Activated T-helper 1 cell treated with Interleukin-2 at 50 U/mL for 16 hours (primary cell): ENCODE measurements at places on chromosomes 5 and 9.

GRCh38 chr5:31767335-31768031, 128.6 kb downstream of the PDZD2 start:
- no peak for DNase-seq

GRCh38 chr9:112601636-112602035, 115.0 kb downstream of the KIAA1958 start:
- DNase-seq, result no peak

DNA sequence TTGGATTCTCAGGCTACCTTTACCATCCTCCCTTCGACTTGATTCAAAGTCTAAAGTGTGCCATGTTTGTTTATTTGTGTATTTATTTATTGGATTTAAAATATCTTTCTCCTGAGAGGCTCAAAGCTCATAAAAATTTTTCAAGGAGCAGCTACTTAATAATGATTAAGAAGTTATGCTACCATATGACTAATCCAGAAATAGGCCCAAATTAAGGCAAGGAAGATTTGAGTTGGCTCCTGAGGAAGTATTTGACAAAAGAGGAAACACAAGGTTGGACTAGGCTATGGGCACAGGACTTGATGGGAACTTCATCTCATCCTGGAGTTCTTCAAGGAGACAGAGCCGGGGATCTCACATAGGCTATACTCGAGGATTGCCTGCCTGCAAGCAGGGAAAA, 22.4 kb upstream of the PPP2CA start:
- DNase-seq, result no peak

GRCh38 chr5:30690931-30691330, 502.6 kb upstream of the CDH6 start:
- DNase-seq, result no peak

- DNase-seq, result no peak
These were observed 34.6 kb downstream of the HABP4 start for GRCh38 chr9:96484521-96484931.

DNA sequence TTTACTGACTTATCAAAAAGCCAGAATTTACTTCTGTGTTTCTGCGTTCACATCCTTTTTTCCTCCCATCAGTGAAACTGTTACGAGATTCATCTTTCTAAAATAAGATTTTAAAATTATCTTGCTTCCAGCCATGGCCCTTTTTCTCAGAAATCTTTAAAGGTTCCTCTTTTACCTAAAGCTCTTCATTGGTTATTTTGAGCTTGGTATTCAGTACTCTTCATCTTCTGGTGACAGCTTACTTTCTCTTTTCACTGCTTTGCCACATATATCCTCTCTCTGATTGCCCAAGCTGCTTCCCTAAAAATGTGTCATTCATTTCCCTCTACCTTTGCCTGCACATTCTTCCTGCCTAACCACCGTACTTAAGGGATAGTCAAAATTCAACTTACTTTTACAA, 32.3 kb downstream of the TGFBR1 start:
- DNase-seq, result no peak

DNA sequence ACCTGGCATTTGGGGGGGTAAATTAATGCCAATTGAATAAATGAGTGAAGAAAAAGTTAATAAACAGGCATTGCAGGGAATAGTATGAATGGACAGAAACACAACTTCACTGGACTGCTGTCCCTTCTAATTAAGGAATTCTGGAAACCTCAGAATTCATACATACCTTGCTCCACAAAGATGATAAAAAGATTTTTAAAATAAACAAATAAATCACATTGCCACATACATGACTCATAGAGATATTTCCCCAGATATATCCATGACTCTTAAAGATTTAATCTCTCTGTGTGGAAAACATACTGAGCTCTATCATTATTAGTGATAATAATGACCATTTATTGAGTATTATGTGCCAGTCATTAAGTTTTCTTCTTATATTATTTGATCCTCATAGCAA, 469.0 kb upstream of the MEF2C start:
- no peak for DNase-seq

DNA sequence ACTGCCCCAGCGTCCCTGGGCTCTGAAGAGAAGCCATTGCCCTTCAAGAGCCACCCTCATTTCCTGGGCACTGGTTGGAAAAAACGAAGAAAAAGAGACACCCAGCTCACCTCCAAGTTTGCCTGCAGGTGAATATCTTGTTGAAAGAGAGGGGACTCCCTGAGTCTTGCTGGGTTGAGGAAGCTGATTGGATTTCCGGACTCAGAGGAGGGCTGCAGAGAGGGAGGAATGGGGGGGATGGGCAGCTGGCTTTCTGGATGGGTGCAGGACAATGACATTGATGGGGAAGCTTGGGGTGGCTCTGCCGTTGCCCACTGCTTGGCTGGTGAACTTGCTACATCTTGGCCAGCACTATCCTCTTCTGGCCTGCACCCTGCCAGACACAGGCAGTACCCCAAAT, 31.0 kb upstream of the IER5L start:
- no peak for DNase-seq

- no peak for DNase-seq
These were observed 90.5 kb upstream of the GDNF start for GRCh38 chr5:37930350-37930749.

GRCh38 chr5:64792469-64792868, 23.7 kb downstream of the CWC27 start:
- DNase-seq, result no peak

DNA sequence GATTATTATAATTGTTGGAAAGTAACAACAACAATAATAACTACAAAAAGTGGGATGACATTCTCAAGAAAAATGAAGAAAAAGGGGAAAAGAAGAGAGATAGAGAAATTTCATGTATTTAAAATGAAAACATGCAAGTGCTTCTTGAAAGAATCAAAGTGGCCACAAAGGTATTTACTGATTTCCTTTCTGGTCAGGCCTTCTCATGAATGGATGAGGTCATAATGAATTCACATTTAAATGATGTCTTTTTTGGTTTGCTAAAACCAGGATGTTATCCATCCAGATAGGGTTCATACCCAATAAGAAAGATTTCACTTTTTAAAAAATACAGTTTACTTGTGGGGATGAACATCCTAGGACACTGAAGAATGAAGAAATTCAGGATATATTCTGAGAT, 446.4 kb upstream of the PTGER4 start:
- no peak for DNase-seq

GRCh38 chr9:71920456-71921189, 9.2 kb downstream of the C9orf85 start:
- no peak for DNase-seq

- no peak for DNase-seq
These were observed 125.8 kb downstream of the GALNT10 start for GRCh38 chr5:154316223-154316935.

DNA sequence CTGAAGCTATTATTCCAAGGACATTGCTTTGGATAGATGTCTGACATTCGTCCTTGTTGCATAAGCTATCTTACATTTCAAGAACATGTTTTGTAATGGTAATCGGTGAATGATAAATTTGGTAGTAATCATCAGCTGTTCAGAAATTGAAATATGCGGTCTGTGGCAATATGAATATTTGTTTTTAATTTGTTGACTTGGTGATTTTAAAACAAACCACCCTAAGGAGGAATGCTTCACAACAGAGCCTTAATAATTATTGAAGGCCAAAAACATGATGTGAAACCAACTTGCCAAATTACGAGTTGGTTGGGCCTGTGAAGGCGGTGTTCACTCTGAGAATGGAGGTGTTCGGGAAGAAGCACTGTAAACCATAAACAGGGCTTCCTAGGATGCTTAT, 149.7 kb upstream of the TUT7 start:
- no peak for DNase-seq

DNA sequence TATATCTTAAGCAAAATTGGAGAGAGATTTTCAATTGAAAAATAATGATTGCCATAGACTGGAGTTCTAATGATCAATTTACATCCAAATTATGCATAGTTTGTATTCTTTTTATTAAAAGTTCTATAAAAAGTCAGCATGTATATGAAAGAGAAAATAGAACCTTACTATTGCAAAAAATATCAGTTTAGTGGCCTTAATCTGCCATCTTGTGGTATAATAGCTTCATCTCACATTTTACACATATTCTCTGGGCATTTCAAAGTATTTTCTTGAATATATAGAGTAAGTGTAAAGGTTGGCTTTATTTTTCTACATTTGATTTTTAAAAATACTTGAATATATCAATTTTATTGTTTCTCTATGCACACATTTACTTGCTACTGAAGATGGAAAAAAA, 1858.6 kb upstream of the CDH9 start:
- DNase-seq, result no peak

GRCh38 chr9:92524881-92525280, 10.9 kb downstream of the ECM2 start:
- DNase-seq, result no peak

- no peak for DNase-seq
These were observed 121.1 kb downstream of the DMXL1 start for GRCh38 chr5:119191944-119192343.

GRCh38 chr5:174721530-174722432, 2.6 kb upstream of the MSX2 start:
- DNase-seq, result no peak

DNA sequence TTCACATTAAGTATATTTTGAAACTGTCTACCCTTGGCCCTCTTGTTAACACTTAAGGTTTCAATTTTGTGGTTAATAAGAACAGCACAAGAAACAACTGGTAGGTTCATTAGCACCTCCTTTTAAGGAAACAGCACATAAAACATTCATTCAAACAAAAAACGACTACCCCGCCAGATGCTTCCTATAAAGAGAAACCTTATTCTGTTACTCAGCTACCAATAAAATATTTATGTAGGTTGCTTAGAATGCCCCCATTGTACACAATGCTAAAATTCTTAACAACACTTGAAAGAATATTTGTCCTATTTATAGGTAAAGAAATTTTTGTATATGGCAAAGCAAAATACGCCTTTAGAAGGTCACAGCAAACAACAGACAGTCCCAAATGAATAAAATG, 23.2 kb downstream of the CDK5RAP2 start:
- no peak for DNase-seq

GRCh38 chr9:125343518-125344275, 82.1 kb downstream of the GAPVD1 start:
- no peak for DNase-seq

DNA sequence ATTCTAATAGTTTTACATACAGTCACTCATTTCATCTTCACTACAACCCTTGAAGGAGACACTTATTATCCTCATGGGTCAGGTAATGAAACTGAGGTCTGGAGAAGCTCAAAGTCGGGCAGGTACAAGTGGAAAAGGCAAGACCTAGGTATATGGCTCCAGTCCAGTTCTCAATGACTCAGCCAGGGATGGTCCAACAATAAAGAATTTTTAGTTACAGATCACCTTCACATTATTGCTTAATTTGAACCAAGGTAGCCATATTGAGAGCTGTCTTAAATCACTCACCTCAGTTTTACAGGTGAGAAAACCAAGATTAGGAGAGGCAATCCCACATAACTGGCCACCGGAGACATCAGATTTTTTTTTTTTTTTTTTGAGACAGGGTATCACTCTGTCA, 55.4 kb downstream of the PTPN3 start:
- DNase-seq, result no peak
